Mesothelial cell of epicardium (in vitro differentiated cells): ENCODE measurements at places on chromosomes 7 and 10. TPM values are rescaled to one million over a fixed set of nuclear protein-coding genes. Genes with fewer than 3 reads are reported as not detected.

Gene HOXA1
- 13.7 to 14.6 TPM (median 14.0 TPM) in 3 replicates for total RNA-seq

- H3K4me3 ChIP-seq, result no peak overlapping the region
- no peak for DNase-seq
- no peaks in the 10 kb centered on the region for H3K27me3 ChIP-seq
- H3K4me1 ChIP-seq, result peaks cover 28% of the 10 kb centered on the region
- no peaks in the 10 kb centered on the region for H3K36me3 ChIP-seq
These were observed 1206.6 kb downstream of the TYW1 start for GRCh38 chr7:68203251-68203650.

DNA sequence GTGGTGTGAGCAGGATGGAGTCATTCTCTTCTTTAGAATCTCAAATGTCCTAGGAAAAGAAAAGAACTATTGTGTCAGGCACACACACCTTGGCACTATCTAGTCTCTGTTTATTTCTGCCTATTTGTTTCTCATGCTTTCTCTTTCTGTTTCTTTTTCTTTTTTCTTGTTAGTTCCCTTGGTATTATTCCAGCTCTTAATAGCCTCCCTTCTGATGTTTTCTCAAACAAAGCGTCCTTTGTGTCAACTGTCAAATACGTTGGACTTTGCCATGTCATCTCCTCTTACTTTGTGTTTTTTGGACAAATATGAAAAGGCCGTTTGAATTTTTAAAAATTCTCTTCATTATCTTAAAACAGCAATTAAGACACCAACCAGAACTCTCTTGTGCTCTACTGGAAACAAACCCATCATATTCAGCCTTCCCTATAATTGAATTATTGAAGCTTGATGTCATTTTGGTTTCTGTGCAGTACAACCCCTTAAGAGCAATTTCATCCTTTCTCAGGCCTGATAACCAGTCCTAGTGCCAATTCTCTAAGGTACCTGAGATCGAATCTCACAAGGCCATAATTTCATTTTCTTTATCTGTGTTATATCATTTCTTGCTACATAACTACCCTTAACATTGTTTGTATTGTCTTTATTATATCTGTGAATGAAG lies 497.8 kb upstream of the NRP1 start:
- H3K4me3 ChIP-seq, result no peak overlapping the region
- no peak for DNase-seq

DNA sequence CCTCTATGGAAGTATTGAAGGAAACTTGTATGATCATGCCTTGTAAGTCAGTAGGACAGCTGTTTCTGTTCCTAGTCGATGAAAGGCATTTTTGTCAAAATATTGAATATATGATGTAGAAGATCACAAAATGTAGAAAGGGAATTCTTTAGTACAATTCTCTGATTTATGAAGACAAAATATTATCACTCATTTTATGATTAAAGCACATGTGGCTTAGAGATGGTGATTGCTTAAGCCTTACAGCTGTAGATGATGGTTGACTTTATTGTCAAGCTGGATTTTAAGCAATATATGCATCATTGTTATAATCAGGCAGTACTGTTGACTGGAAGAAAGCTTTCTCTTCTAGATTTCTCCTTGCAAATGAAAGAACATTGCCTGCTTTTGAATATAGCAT lies 26.4 kb downstream of the MXI1 start:
- H3K4me1 ChIP-seq, result peaks cover 5% of the 10 kb centered on the region
- no peaks in the 10 kb centered on the region for H3K27me3 ChIP-seq
- H3K27ac ChIP-seq, result no peak overlapping the region

Gene CLCN1
- total RNA-seq, result 0.07 to 0.16 TPM (median 0.11 TPM) in 3 replicates

Gene CFAP69
- 3.7 to 4.8 TPM (median 4.6 TPM) in 3 replicates for total RNA-seq

Gene PAPSS2
- 13.2 to 16.9 TPM (median 13.7 TPM) in 3 replicates for total RNA-seq

- DNase-seq, result no peak
- H3K4me3 ChIP-seq, result no peak overlapping the region
- H3K36me3 ChIP-seq, result no peaks in the 10 kb centered on the region
- no peaks in the 10 kb centered on the region for H3K27me3 ChIP-seq
These were observed 272.7 kb downstream of the KLF6 start for GRCh38 chr10:3512263-3512662.

GRCh38 chr7:100655908-100656674 lies at the start of gene ACTL6B:
Gene ACTL6B, minus strand, starts transcription at chr7:100656448. Its CDS starts 94 bp downstream, at chr7:100656354.
- H3K4me3 ChIP-seq, result no peak within 1 kb of the TSS
- no peaks in the 10 kb centered on the region for H3K36me3 ChIP-seq
- peak; percentile 73 for DNase-seq
- peaks cover 63% of the 10 kb centered on the region for H3K27me3 ChIP-seq
- H3K27ac ChIP-seq, result no peak within 1 kb of the TSS

Gene CREB5
- 12.7 to 14.1 TPM (median 13.6 TPM) in 3 replicates for total RNA-seq

Gene SPDYE8
- total RNA-seq, result 0.11 TPM in 1 of 3 replicates, not detected in the others

DNA sequence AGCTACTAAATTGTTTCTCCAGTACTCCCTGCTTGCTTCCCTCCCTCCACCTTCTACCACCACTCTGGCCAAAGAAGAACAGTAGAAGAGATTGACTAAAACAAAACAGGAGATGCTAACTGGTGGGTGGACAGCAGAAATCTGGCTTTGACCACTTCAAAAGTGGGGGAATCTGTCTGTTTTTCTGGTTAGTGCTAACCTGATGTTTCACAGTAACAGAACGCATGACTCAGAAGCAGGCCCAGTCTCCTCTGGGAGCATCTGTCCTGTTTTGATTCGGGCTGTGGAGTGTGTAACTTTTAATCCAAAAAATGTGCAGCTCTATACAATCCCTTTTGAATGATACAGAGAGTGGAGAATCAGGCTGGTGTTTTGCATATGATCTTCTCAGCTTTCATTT lies 32.7 kb upstream of the ZNF438 start:
- no peak overlapping the region for H3K4me3 ChIP-seq
- peaks cover 2% of the 10 kb centered on the region for H3K27me3 ChIP-seq
- no peak for DNase-seq
- no peaks in the 10 kb centered on the region for H3K36me3 ChIP-seq
- H3K27ac ChIP-seq, result no peak overlapping the region
- H3K4me1 ChIP-seq, result peaks cover 16% of the 10 kb centered on the region

Gene SEMA3D
- 264 to 278 TPM (median 272 TPM) in 3 replicates for total RNA-seq

- peaks cover 32% of the 10 kb centered on the region for H3K27me3 ChIP-seq
- H3K36me3 ChIP-seq, result no peaks in the 10 kb centered on the region
- no peak for DNase-seq
- H3K27ac ChIP-seq, result no peak overlapping the region
These were observed 12.3 kb upstream of the ADRB1 start for GRCh38 chr10:114031073-114031972.

Gene PLPP4
- 7.4 to 8.8 TPM (median 8.7 TPM) in 3 replicates for total RNA-seq

GRCh38 chr7:115252461-115252860 lies 330.6 kb downstream of the MDFIC start:
- H3K27me3 ChIP-seq, result no peaks in the 10 kb centered on the region
- DNase-seq, result no peak
- no peak overlapping the region for H3K27ac ChIP-seq

- H3K27me3 ChIP-seq, result peaks cover 54% of the 10 kb centered on the region
- H3K4me1 ChIP-seq, result no peaks in the 10 kb centered on the region
- no peak overlapping the region for H3K4me3 ChIP-seq
- no peak for DNase-seq
These were observed 222.5 kb downstream of the CCSER2 start for GRCh38 chr10:84550756-84551436.

Gene SUV39H2
- 24.3 to 25.8 TPM (median 24.7 TPM) in 3 replicates for total RNA-seq

DNA sequence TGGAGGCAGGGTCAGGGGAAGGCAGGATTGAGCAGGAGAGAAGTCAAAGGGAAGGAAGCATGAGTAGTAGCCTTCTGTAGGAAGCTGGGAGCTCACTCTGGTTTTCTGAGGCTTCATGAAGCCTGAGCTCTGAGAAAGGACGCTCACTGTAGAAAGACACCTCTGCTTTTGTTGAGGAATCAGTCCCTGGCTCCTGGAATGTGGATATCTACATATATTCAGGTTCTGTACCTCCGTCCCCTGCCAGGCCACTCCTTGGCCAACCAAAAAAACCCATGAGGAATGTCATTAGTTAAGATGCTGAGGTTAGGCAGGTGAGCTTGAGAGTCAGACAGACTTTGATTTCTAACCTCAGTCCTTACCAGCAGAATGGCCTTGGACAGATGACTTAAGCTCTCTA lies 283.5 kb upstream of the HABP2 start:
- DNase-seq, result no peak
- H3K27ac ChIP-seq, result no peak overlapping the region
- H3K27me3 ChIP-seq, result no peaks in the 10 kb centered on the region

Gene RBAK
- 18.9 to 19.9 TPM (median 19.0 TPM) in 3 replicates for total RNA-seq

DNA sequence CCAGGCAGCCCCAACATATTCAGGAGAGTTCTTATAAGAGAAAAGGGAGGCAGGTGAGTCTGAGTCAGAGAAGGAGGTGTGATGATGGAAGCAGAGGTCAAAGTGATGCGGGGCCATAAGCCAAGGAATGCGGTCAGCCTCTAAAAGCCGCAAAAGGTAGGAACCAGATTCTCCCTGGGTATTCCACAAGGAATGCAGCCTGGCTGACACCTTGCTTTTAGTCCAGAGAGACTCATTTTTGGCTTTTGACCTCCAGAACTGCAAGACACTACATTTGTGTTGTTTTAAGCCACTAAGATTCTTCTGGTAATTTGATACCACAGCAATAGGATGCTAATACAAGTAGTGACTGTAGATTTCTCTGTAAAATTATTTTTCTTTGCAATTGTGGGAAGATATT lies 151.5 kb upstream of the EEPD1 start:
- no peaks in the 10 kb centered on the region for H3K27me3 ChIP-seq
- no peak for DNase-seq
- H3K27ac ChIP-seq, result no peak overlapping the region
- H3K4me3 ChIP-seq, result no peak overlapping the region
- no peaks in the 10 kb centered on the region for H3K36me3 ChIP-seq
- H3K4me1 ChIP-seq, result peaks cover 9% of the 10 kb centered on the region

GRCh38 chr10:17290226-17290625 lies 62.2 kb downstream of the VIM start:
- H3K4me3 ChIP-seq, result no peak overlapping the region
- no peaks in the 10 kb centered on the region for H3K36me3 ChIP-seq
- H3K4me1 ChIP-seq, result peaks cover 12% of the 10 kb centered on the region
- no peak for DNase-seq
- no peak overlapping the region for H3K27ac ChIP-seq

Gene AGR3
- total RNA-seq, result 1.7 to 2.1 TPM (median 2.0 TPM) in 3 replicates

Gene UNCX
- total RNA-seq, result not detected in 3 replicates

DNA sequence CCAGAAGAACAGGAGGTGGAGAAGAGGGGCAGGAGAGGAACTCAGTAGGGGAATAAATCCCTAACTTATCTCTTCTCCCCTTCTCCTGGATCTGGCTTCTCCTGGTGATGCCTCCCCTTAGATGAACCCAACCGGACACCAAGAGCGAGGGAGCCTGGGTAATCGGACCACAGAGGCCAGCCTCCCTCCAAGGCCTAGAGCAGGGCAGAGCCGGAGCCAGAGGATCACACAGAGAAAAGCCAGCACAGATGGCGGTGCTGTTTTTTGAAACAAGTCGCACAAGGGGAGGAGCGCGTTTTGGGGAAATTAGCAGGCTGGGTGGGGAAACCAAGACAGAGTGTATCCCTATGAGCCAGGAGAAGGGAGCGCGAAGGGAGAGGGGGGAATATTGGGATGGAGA lies 4.9 kb upstream of the SRRM3 start:
- no peak overlapping the region for H3K4me3 ChIP-seq
- no peaks in the 10 kb centered on the region for H3K27me3 ChIP-seq
- H3K27ac ChIP-seq, result no peak overlapping the region

Gene RALA
- 28.4 to 29.9 TPM (median 28.6 TPM) in 3 replicates for total RNA-seq

- DNase-seq, result no peak
- peaks cover 21% of the 10 kb centered on the region for H3K36me3 ChIP-seq
- peak overlapping the region; percentile 89 for H3K4me3 ChIP-seq
- no peaks in the 10 kb centered on the region for H3K27me3 ChIP-seq
These were observed 1.8 kb downstream of the AP4M1 start for GRCh38 chr7:100102950-100103840.

GRCh38 chr7:92115821-92116220 lies 18.5 kb downstream of the CYP51A1 start:
- peaks cover 45% of the 10 kb centered on the region for H3K36me3 ChIP-seq
- no peak for DNase-seq
- H3K27ac ChIP-seq, result no peak overlapping the region

- peaks cover 24% of the 10 kb centered on the region for H3K4me1 ChIP-seq
- no peak overlapping the region for H3K27ac ChIP-seq
- peaks cover 27% of the 10 kb centered on the region for H3K36me3 ChIP-seq
These were observed 121.6 kb downstream of the DIP2C start for GRCh38 chr10:567869-568268.

- no peak overlapping the region for H3K4me3 ChIP-seq
- no peak overlapping the region for H3K27ac ChIP-seq
These were observed 5.7 kb downstream of the RARRES2 start for GRCh38 chr7:150335774-150336112.

Gene LIPK
- total RNA-seq, result not detected in 3 replicates

Gene ARHGEF5
- 35.9 to 37.6 TPM (median 37.4 TPM) in 3 replicates for total RNA-seq

Gene LIPF
- total RNA-seq, result not detected in 3 replicates

- no peak overlapping the region for H3K4me3 ChIP-seq
- H3K27ac ChIP-seq, result peak overlapping the region; percentile 94
- peaks cover 1% of the 10 kb centered on the region for H3K36me3 ChIP-seq
- no peaks in the 10 kb centered on the region for H3K27me3 ChIP-seq
These were observed 102.8 kb downstream of the KAT6B start for GRCh38 chr10:74929197-74929596.

Gene OR2A5
- not detected in 3 replicates for total RNA-seq

DNA sequence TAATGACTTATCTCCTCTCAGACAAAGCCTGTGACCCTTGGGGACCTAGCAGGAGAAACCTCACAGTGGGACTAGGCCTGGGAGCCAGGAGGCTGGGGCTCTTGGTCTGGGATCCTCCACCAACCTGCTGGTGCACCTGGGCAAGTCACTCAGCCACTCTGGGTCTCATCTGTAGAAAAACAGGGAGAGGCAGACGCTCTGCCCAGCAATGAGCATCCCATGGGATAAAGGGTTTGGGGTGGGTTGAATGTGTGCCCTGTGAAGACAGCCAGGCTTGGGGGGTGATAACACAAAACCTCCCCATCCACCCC lies 81.6 kb downstream of the ZMIZ1 start:
- no peak overlapping the region for H3K4me3 ChIP-seq
- H3K27ac ChIP-seq, result peak overlapping the region; percentile 82
- DNase-seq, result no peak
- no peaks in the 10 kb centered on the region for H3K36me3 ChIP-seq

Gene IGFBP1
- not detected in 3 replicates for total RNA-seq

Gene C10orf67
- 0.11 to 0.22 TPM in 2 of 3 replicates, not detected in the other for total RNA-seq

DNA sequence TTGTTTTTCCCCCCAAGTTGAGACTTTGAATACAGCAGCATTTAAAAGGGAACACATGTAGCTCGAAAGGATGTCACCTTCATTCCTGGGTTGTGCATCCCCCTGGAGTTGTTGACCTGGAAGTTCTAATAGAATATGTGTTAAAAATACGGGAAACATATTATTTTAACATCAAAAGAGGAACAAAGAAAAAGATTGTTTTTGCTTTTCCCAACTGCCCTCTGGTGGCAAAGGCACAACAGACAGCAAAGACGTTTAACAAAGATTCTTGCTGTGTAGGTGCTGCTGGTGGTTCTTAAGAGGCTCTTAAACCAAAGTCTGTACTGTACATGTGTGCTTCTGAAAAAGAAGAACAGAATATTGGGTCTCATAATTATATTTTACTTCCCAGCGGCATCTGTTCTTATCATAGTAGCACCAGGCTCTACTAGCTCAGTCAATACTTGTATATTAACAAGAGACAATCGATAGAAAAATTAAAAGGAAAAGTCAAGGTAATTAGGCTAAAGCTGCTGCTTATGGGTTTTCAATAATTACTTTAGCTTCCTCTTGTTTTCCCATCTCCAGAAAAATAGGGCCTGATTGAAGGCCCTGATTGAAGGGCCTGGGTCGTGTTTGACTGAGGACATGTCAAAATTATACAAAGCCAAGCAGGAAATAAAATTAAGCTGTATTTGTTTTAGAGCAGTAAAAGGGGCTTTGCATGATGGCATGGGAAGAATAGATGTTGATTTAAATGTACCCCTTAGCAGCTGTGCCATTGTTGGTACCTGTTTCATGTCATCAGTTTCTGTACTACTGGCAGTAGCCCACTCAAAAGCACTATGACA lies 384.2 kb upstream of the LRGUK start:
- no peaks in the 10 kb centered on the region for H3K27me3 ChIP-seq
- H3K27ac ChIP-seq, result no peak overlapping the region
- peaks cover 18% of the 10 kb centered on the region for H3K4me1 ChIP-seq
- DNase-seq, result no peak
